ENCODE measurements at places on chromosomes 7 and 10.

GRCh38 chr7:99447943-99448342 is 9.2 kb downstream of the CPSF4 start:
- no peak for DNase-seq

GRCh38 chr7:39392151-39392550 is 174.1 kb upstream of the YAE1 start:
- no peak for DNase-seq

GRCh38 chr7:100675581-100676350 is 2.2 kb downstream of the GNB2 start:
- DNase-seq, result peak; percentile 57

- DNase-seq, result no peak
Observed at GRCh38 chr7:3020416-3020815, 23.3 kb downstream of the CARD11 start.
